ENCODE measurements at places on chromosomes 2 and 18. TPM values are rescaled to one million over a fixed set of nuclear protein-coding genes. Genes with fewer than 3 reads are reported as not detected.

The RUFY4 gene
- not detected for total RNA-seq

The RNU2-63P gene
- not detected for total RNA-seq

The ARHGAP28 gene
- total RNA-seq, result 5.3 TPM

The POTEC gene
- total RNA-seq, result not detected

The ANKRD53 gene
- 1.3 TPM for total RNA-seq

The SERPINB12 gene
- not detected for total RNA-seq

The SPIRE1 gene
- total RNA-seq, result 14.9 TPM

The NMUR1 gene
- total RNA-seq, result not detected

The CD8A gene
- total RNA-seq, result not detected

The MRPL30 gene
- 48.2 TPM for total RNA-seq

The FBXO41 gene
- total RNA-seq, result 2.5 TPM

The PAX8 gene
- total RNA-seq, result 1.9 TPM

The PLA2R1 gene
- total RNA-seq, result 2.0 TPM

The NCKAP5 gene
- total RNA-seq, result 2.2 TPM
